ENCODE measurements at places on chromosomes 6 and 20. TPM values are rescaled to one million over a fixed set of nuclear protein-coding genes. Genes with fewer than 3 reads are reported as not detected.

The ZNF334 gene
- not detected for total RNA-seq

The FRS3 gene
- total RNA-seq: 3.0 TPM

The BPIFB1 gene
- not detected for total RNA-seq

The F13A1 gene
- not detected for total RNA-seq

The SNX9 gene
- 23.4 TPM for total RNA-seq

The ECT2L gene
- not detected for total RNA-seq

The PRL gene
- total RNA-seq: not detected

The TRAPPC3L gene
- not detected for total RNA-seq

The TMC2 gene
- not detected for total RNA-seq

The TMEM217 gene
- total RNA-seq: 0.60 TPM

The DEFB132 gene
- total RNA-seq: not detected
